ENCODE measurements at places on chromosomes 4 and X.

- no peak for DNase-seq
These were observed 1.1 kb downstream of the CRMP1 start for GRCh38 chr4:5891563-5892322.

- DNase-seq = no peak
These were observed 8.6 kb upstream of the MAPK10 start for GRCh38 chr4:86368433-86368832.

- DNase-seq = no peak
These were observed 18.2 kb downstream of the CXorf58 start for GRCh38 chrX:23926015-23926414.

DNA sequence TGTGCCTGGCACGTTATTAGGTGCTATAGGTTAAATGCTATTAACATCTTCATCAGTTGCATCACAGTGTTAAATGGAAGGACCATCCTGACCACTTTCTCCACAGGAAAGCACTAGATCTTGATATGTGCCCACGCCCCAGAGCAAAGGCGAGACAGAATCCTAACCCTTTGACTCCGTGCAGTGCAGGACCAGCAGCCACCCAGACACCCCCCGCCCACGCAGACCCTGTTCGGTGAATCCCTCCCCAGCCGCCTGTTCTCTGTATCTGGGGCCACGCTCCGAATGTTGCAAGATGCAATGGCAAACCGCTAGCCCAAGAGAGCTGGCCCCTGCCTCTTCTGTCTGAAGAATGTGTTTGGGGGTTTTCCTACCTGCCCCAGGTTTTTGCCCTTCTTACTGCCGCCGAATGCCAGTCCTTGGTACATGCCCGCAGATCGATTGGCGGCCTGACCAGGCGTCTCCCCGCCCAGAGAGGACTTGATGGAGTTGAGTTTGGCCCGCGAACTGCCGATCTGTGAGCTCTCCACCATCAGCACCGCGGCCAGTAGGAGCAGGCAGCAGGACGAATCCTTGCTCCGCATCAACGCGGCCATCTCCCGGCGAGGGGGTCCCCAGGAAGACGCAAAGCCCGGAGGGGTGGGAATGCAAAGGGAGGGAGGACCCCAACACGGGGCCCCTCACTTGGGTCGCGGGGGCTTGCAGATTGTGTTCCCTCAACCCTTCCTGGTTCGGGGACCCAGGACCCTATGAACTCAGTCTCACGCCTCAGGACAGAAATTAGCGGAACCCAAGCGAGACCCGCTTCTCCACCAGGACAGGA lies 906 bp downstream of the DKK2 start:
- DNase-seq = peak; percentile 17

DNA sequence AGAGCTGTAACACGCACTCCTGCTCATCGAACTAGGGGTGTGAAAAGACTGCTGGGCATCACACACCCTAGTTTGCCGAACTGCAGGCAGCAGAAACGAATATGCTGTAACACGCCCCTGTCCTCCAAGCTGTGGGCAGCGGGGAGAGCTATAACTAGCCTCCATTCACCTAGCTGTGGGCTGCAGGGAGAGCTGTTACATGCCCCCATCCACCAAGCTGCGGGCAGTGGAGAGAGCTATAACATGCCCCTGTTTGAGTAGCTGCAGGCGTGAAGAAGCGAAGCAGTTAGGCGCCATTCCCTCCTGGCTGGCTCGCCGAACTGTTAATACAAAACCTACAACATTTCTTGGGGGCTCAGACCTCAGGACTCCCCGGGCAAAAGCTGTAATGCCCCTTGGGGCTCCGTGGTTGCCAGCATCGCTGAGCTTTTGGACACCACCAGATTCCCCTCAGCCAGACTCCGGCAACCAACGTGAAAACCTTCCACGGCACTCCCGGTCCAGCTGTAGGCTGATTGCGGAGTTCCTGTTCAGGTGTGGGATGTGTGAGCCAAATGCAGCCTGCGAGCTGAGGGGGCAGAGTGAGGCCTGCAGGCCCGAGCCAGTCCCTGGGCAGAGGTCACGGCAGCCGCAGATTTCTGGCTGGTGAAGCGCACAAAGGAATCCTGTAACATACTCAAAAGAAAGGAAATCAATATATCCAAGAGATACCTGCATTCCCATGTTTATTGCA lies 41.1 kb upstream of the ANKRD17 start:
- DNase-seq = no peak

DNA sequence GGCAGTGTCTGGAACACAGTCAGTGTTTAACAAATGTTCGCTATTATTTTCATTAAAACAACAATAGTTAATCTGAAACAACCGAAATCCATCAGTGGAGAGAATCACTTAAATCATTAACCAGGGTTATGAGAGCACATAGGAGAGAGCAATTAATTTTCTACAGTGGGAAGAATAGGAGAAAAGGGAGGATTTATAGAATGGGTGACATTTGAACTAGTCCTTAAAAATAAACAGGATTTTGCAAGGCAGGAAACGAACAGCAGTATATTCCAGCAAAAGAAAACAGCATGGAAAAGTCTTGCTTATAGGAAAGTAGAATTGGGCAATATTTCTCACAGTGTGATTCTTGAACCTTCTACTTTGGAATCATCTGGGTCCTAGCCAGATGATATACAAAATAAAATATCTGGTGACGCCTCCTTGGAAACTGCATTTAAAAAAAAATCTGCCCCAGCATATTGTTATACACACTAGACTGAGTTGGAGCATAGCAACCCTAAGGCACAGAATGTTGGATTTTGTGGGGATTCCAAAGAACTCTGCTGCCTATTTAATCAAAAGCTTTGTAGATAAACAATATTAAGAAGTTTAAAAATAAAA lies 56.1 kb downstream of the INTS12 start:
- DNase-seq = no peak

- DNase-seq = no peak
These were observed 43.3 kb downstream of the NHSL2 start for GRCh38 chrX:71953946-71954345.

DNA sequence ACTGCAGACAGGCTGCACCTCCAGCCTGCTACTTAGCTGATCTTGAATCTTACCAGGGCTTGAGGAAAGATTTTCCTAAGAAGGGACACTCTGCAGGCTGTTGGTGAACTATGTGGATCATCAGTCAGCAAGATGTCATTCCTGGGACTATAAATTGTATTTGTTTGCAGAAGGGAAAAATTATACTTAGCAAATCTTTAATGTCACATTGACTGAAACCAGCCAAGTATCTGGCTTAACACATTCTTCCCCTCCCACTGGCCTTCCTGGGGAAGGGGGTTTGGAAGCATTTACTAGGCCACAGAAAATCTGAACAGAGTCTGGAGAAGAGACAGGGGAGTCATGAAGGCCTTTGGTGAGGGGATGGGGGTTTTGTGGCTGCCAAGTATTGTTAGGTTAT lies 156.7 kb upstream of the EOLA2 start:
- DNase-seq = no peak

GRCh38 chr4:5906191-5906590 lies 13.3 kb upstream of the CRMP1 start:
- DNase-seq = no peak

DNA sequence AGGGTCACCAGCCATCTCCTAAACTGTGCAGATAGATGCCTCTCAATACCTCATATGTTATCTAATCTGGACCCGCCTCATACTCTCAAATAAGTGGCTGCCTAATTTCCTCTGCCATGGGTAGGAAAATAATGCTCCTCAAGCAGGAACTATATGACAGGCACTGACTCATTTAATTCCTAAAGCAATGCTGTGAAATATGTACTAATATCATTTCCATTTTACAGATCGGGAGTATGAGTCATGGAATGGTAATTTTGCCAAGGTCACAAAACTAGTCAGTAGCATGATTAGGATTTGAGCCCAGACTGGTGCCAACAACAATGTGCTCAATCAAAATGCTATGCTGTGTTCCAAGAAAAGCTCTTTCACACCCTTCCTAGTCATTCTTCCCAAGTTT lies 3.0 kb upstream of the NXT2 start:
- DNase-seq = no peak

- peak; percentile 9 for DNase-seq
These were observed 32.3 kb downstream of the HDAC8 start for GRCh38 chrX:72540318-72540717.

- peak; percentile 74 for DNase-seq
These were observed 519 bp downstream of the FOXO4 start for GRCh38 chrX:71095981-71096759.

All from hepatic stellate cell (primary cell).